T-helper 1 cell (primary cell): ENCODE measurements at places on chromosomes 11 and 22.

- DNase-seq: no peak
Measured at GRCh38 chr11:85694385-85694980, 8.5 kb upstream of the CCDC89 start.

DNA sequence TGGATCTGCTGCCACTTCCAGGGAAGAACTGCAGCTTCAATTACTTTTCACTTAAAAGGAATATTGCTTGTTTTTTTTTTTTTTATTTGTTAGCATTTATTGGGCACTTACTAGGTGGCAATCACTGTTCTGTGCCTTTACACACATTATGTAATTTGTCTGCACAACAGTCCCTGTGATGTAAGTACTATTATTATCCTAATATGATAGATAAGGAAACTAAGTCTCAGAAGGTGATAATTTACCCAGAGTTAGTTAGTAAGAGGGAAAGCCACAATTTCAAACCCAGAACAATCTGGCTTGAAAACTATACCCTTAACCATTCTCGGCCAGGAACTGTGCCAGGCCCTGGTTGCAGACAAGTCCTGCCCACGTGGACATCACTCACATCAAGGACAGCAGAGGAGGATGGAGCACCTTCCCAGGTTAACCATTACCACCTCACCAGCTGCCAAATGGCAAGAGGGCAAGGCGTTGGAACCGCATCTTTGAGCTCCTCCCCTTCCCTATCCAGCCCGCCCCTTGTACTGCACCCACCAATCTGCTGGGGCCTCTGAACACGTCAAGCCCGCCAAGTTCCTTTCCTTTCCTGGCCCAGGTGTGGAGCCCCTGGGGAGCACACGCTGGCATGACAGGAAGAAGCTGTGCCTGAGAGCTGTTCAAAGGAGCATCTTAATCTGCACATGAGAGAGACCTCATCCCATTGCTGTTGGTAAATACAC, 78.4 kb downstream of the NAV2 start:
- DNase-seq: no peak

DNA sequence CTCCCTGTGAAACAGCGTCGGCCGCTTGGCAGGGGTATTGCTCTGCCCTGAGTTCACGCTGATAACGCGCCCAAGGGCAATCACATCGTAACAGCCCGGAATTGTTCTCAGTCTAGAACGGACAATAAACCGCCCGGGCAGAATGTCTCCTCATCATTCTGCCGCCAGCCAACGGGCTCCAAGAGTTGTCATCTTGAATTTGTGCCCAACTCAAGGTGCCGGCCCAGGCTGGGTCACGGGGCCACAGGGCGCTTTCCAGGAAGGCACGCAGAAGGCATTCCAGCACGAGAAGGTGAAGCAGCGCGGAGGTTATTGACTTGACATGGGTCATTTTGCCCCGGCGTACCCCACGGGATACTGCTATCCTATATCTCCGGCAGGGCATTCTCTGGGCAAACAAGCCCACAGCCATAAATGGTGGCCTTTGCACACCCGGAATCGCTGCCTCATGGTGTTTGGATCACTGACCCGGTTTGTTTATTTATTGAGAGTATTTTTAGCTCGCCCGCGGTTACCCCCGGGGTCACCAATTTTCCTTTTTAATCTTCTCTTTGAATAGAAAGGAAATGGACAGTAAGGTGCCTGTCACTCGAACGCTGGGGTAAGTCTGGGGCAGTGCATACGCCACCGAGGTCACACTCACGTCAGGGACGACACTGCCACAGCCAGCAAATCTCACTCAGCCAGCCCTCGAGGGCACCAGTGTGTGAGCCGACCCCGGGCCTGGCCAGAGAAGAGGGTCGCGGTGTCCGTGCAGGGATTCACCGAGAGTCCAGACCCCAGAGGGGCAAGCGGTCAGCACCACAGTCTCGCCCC, 72.4 kb upstream of the FGF3 start:
- DNase-seq: no peak

DNA sequence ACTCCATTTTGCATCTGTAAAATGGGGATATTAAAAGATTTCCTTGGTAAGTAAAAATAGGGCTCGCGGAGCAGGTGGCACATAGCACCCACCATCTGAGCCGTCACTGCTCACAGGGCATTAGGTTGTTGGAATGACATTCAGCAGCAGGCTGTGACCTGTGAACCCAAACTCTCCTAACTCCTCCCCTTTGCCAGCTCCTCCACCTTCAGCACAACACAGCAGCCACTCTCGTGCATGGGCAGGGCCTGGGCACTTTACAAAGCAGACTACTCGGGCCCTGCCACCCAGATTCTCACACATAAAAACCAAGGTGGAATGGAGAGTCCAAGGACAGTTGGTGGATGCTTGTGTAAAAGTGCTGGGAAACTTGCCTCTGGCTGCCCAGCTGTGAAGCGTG, 77.2 kb downstream of the FLI1 start:
- DNase-seq: no peak

GRCh38 chr11:60455531-60456042, at the start of gene MS4A1:
TSS of gene MS4A1 (plus strand) at chr11:60455847. CDS start at chr11:60462375, 6,528 bp downstream.
- no peak for DNase-seq

DNA sequence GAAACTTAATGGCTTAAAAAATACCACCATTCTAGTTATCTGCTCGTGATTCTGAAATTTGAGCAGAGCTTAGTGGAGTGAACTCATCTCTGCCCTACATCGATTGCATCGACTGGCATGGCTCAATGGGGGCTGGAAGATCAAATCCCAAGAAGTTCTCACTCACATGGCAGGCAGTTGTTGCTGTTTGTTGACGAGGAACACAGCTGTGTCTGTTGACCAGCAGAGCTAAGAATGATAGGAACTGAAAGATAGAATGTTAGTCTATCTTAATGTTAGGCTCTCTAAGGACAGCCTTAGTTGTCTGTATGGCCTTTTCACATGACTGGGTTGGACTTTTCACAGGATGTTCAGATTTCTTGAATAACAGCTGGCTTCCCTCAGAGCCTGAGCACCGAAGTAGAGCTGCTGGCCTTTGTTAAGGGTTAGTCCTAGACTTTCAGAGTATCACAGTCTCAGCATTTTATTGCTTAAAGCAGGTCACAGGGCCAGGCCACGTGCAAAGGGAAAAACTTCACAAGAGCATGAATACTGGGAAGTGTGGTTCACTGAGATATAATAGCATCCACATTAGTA, 31.6 kb upstream of the IZUMO1R start:
- no peak for DNase-seq

- DNase-seq: no peak
Measured at GRCh38 chr11:18067372-18067771, 21.3 kb upstream of the TPH1 start.

GRCh38 chr11:14308114-14308896, 50.7 kb downstream of the RRAS2 start:
- peak; percentile 41 for DNase-seq

DNA sequence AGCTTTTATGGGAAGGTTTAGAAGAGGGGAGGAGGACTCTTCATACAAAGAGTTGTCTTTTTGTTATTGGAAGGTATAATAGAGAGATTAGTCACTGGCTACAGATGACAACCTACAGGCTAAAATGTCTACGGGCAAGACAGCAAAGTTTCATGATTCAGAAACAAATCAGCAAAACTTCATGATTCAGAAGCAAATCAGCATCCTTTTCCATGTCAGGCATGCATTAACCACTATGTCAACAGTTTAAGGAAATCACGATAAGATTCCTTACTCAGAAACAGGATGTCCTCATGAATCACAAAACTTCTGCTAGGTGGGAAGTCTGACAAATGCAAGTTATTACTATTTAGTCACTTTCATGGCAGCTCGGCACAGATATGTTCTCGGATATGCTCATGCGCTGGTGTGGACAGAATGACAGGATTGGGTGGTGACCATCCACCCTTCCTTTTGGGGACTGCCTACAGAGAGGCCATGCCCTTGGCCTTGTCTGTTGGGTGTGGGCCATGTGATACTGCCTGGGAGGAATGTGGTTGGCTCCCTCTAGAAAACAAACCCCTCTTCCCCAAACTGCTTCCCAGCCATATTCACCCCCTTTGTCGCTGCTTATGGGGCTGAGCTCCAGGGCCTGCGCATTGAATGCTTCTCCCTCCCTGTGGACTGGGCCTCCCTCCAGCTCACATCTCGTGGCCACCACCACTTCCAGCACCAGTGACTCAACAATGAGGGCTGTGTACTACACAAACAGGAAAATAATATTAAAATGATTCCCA, 10.1 kb downstream of the C11orf91 start:
- no peak for DNase-seq

DNA sequence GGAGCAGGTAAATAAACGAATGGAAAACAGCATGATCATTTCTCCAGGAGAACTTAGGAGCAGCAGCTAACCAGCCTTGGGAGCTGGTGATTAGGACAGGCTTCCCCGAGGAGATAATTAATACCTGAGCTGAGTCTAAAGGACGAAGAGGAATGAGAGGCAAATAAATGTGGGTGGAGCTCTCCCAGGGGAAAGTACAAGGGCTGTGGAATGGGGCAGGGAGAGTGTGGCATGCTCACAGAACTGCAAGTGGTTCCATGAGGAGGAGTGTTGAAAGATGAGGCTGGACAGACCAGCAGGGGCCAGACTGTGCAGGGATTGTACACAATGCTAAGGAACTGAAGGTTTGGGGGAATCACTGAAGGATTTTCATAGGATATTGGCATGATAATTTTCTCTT, 14.2 kb upstream of the TLCD5 start:
- no peak for DNase-seq

DNA sequence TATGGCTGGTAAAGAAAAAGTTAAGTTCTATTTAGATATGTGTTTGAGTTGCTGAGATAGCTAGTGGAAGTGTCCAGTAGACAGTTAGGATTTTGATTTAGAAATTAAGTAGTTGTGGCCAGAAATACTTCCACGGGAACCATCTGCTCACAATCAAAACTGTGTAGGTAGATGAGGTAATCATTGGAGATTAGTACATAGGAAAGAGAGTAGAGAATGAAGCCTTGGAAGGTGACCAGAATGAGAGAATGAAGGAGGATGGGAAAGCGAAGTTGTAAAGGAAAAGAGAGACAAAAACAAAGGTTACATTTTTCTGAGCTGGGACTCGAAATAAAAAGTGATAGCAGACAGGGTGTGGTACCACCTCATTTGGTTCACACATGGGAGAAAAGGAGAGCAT, 296.9 kb upstream of the SORL1-AS1 start:
- DNase-seq: no peak

- DNase-seq: no peak
Measured at GRCh38 chr22:50044485-50045118, 13.5 kb downstream of the TTLL8 start.

- no peak for DNase-seq
Measured at GRCh38 chr11:34909955-34910354, 6.2 kb downstream of the APIP start.

DNA sequence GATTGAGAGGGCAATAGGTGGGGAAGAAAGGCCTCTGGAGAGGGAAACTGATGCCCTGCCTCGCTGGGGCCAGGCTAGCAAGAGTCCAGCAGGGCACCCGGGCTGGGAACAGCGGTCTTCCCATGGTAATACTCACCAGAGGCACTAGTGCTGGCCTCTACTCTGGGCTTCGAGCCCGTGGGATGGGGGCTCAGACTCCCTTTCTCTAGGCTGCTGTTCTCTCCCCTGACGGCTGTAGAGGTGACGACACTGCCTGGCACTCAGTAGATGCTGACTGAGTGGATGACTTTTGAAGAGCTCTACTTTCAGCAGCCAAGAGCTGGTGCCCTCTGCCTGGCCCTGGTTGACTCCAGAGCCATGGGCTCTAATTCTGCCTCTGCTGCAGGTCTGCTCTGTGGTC, 818 bp upstream of the C1QTNF4 start:
- DNase-seq: no peak

GRCh38 chr11:47599902-47600301, 5.7 kb upstream of the C1QTNF4 start:
- DNase-seq: no peak

GRCh38 chr11:58525037-58525614, 17.2 kb upstream of the OR5B21 start:
- DNase-seq: no peak

GRCh38 chr22:26437694-26438392, 8.8 kb downstream of the ASPHD2 start:
- DNase-seq: no peak

DNA sequence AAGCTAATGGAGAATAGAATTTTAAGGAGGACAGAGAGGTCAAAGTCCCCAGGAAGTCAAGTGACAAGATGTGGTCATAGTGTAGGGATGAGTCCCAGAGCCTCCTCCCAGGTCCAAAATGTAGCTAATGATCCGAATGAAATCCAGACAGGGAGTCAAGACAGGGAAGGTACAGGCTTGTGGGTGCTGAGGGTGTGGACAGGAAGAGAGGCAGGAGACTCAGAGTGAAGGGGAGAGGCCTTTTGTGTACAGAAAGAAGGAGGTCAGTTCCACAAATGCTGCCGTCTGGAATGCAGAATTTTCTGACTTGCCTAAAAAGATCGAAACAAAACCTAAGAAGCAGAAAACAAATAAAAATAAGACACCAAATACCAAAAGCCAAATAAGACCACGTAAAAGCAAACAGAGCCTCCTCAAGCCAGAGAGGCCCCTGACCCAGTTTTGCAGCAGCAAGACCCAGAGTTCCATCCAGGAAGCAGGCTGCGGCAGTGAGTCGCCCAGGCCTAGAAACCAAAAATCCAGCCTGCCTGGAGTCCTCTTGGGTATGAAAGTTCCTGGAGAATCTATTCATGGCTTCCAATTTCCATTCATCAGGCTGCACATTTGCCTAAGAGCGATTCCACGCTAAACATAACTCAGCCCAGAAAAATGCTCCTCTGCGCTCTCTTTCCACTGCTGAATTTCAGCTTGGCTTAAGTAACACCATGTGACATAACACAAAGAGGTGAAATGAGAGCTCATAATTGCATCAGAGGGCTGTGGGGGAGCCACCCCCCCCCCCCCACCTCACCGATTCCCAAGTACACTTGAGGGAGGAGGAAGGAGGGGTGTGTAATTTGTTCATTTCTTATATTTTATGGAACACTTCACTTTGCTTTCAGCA, 71.2 kb downstream of the KIRREL3 start:
- DNase-seq: no peak

DNA sequence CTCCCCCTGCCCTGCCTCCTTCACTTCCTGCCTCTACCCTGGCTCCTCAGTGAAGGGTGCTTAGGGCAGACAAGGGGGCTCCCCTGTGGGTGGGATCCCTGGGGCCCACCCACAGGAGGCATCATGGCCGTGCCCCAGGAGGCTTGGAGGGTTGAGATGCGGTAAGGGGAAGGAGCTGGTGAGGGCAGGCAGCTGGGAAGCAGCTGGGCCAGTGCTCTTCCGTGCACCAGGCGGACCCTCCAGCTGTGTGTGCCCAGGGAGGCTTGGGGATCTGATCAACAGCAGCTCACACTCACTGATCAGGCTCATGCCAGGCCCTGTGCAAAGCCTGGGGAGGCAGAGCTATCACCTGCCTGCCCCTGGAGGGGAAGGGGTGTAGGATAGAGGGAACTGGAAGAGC, 59.3 kb upstream of the TTLL12 start:
- no peak for DNase-seq

DNA sequence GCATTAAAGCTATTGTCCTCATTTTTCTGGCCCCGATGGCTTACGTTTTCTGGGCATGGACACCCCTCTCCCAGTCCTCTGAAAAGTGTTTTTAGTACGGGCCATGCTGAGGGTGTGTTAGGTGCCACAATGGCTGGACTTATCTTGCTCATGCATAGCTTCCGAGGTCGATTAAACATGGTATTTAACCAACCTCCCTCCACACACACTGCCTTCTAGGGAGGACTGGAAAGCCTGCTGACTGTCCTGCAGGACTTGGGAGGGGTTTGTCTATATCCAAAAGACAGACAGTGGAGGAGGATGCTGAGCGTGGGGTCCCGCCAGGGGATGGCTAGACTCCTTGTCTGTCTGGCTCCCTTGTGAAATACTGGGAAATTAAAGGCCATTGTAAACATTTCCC, 95.3 kb downstream of the FBXO7 start:
- no peak for DNase-seq

- peak; percentile 55 for DNase-seq
Measured at GRCh38 chr11:104705490-104706190, 192.6 kb downstream of the CASP12 start.
